ENCODE measurements at places on chromosomes 13 and 19.
A peak's percentile ranks its signal among the peaks of the same experiment; 100 is the strongest.

- no peak for DNase-seq
Measured at GRCh38 chr13:40484974-40485373, 181.5 kb downstream of the FOXO1 start.

- DNase-seq: no peak
Measured at GRCh38 chr13:75936791-75937190, 300.7 kb downstream of the LMO7 start.

DNA sequence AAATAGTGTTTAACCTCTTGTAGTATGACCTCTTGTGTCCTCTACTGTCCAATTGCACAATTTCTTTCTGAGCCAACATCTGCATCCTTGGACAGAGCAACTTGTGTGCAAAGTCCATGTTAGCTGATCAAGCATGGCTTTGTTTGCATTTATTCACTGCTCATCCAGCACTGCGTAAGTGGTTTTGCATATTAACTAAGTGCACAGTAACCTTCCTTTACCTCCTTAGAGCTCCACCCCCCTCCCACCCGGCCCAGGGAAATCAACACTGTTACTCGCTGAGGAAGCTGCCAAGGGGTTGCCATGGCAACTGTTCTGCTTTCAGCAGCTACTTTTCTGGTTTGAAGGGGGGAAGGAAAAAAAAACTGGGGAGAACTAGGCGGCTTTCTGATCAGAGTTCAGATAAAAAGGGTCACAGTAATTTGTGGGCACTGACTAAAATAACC, 153.5 kb upstream of the KLF12 start:
- peak; percentile 63 for DNase-seq

DNA sequence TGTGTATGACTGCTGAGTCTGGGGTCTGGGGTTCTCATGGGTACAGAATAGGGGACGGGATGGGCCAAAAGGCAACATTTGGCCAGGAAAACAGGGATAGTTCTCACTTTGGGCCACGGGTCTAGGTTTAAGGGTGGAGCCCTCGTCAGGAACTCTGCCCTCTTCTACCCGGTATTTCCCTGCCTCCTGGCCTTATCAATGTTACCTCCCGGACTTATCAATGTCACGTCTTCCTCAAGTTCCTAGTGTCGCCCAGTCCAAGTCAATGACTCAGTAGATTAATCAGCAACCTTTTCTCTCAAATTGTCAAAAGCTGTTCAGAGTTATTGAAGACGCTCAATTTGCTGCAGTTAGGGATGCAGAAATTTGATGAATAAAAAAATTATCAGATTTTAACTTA, 234.8 kb downstream of the B3GLCT start:
- DNase-seq: no peak

DNA sequence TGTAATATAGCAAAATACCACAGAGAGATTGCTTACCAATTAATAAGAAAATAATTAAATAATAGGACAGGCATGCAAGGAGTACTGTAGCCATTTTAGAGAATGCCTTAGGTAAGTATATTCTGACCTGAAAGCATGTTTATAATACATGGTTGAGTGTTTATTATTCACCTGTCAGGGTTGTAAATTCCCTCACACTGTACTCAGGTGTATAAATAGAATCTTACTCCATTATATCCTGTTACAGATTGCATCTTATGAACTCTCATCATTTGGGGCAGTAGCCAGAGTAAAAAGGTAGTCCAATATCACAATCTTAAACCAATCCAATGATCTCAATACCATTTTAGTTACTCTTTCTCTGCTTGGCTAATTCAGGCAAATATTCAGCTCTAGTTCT, 35.8 kb upstream of the GTF2F2 start:
- DNase-seq: no peak

- DNase-seq: no peak
Measured at GRCh38 chr13:68929075-68929745, 1178.4 kb upstream of the ATXN8OS start.

GRCh38 chr19:35117116-35117515, 1.5 kb downstream of the FXYD3 start:
- DNase-seq: no peak

All from breast epithelium (tissue), 4 donors.